SJCRH30 (cell line): ENCODE measurements at places on chromosomes 6 and 20.

DNA sequence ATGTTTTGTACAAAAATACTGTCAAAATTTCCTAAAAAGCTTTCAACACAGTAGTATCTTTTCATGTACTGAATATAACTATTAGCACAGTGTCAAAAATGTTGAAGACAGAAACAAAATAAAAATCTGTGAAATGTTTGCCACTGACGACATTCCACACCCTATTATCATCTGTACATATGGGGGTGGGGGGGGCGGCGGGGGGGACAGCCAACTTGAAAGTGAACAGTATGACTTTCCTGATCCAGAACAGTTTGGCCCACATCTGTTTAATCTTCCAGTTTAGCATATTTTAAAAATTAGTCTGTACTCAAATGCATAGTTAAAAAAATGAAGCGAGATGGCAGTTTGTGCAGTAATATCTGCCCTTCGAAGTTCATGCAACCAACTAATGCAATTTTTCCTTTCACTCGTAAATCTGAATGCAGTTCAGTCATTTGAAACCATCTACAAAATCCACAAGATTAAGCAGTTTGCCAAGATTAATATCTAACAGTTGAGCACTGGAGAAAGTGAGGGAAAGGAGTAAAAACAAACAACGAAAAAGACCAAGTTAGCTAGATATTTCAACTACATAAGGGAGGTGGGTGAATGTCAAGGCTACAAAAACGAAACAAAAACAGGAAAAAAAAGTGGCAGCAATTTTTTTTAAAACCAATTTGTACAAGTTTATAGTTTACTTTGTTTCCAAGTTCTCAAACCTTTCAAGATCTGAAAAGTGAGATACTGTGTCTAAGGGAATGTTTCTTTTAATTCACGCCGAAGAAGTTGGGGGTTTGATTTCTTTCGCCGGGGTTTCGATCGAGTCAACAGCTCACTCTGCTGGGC, 1.9 kb downstream of the CITED2 start:
- H3K27me3 ChIP-seq, result no peaks in the 10 kb centered on the region
- H3K36me3 ChIP-seq, result peaks cover 20% of the 10 kb centered on the region
- peak overlapping the region; percentile 82 for H3K4me3 ChIP-seq
- peak overlapping the region; percentile 93; the same call in 1 of the 2 replicates for H3K27ac ChIP-seq

GRCh38 chr6:2179241-2179640, 66.2 kb downstream of the GMDS start:
- DNase-seq, result no peak
- no peak overlapping the region for H3K27ac ChIP-seq
- H3K4me1 ChIP-seq, result no peaks in the 10 kb centered on the region
- no peaks in the 10 kb centered on the region for H3K27me3 ChIP-seq

DNA sequence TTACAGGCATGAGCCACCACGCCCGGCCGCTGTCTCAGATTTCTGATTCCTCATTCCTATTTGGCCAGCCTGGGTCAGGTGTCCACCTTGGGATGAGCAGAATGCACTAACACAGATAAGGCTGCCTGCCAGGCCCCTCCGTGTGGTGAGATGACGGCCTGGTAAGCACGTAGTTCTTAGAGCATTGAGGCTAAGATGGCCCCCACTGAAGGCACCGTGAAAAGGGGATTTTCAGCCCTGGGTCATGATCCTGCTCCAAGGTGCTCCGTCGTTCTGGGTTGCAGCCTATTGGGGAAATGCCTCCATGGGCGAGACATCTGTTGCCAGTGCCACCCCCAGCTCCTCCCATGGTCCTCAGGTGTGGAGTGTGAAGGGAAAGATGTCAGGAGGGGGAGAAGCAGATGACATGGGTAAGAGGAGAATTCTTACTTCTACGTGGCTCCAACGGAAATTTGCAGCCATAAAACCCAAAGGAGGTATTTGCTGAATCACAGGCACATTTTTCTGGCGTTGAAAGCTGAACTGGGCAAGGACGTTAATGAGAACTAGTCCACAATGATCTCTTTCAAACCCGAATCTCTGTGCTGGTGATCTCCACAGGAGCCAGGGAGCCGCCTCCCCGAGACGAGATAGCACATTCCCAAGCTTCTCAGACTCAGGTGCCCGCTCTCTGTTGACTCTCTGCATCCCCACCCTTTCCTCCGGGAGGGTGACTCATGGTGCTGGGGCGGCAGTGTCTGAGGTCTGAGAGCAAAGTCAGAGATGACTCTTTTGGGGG, 34.0 kb upstream of the BMP6 start:
- H3K36me3 ChIP-seq, result no peaks in the 10 kb centered on the region
- DNase-seq, result no peak
- no peaks in the 10 kb centered on the region for H3K27me3 ChIP-seq
- H3K4me1 ChIP-seq, result no peaks in the 10 kb centered on the region

DNA sequence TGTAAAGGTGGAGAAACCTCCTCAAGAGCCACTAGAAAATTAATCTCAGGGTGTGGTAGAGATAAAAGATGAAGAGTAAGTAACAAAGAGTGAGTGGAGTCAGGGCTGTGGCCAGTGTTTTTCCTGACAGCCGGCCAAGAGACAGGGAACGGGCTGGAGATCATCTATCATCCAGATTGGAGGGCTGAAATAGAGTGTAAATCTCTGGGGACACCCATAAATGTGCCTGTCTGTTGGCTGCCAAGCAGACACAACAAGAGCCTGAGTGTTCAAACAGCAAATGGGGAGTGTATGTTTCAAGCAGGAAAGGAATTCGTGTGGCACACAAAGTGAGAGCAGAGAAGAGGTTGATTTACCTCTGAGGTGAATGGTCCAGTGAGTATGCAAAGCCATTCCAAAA, 326.4 kb upstream of the KHDRBS2 start:
- no peak for DNase-seq
- H3K27ac ChIP-seq, result no peak overlapping the region
- H3K27me3 ChIP-seq, result no peaks in the 10 kb centered on the region
- H3K4me3 ChIP-seq, result no peak overlapping the region
- H3K4me1 ChIP-seq, result no peaks in the 10 kb centered on the region

- no peaks in the 10 kb centered on the region for H3K36me3 ChIP-seq
- H3K27ac ChIP-seq, result no peak overlapping the region
- H3K27me3 ChIP-seq, result no peaks in the 10 kb centered on the region
- H3K4me1 ChIP-seq, result no peaks in the 10 kb centered on the region
Observed at GRCh38 chr6:131391116-131391515, 181.9 kb upstream of the ARG1 start.

DNA sequence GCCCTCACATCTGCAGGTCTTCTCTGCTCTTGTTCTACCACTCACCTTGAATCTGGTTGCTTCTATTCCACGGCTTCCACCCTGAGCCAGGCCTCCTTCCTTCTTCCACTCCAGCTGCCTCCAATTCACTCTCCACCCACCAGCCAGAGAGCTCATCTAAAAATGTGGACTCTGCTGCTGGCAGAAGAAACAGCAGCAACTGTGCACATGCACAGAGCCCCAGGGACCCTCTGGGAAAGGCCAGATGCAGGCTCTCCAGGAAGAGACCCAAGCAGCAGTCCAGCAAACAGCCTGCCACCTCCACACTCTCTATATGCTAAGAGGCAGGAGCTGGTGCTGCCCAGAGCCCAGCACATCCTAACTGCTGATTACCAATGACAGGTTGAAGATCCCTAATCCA, 162.6 kb upstream of the TOP1 start:
- H3K4me1 ChIP-seq, result no peaks in the 10 kb centered on the region
- no peaks in the 10 kb centered on the region for H3K36me3 ChIP-seq
- H3K27me3 ChIP-seq, result peaks cover 27% of the 10 kb centered on the region; the same call in 1 of the 2 replicates

DNA sequence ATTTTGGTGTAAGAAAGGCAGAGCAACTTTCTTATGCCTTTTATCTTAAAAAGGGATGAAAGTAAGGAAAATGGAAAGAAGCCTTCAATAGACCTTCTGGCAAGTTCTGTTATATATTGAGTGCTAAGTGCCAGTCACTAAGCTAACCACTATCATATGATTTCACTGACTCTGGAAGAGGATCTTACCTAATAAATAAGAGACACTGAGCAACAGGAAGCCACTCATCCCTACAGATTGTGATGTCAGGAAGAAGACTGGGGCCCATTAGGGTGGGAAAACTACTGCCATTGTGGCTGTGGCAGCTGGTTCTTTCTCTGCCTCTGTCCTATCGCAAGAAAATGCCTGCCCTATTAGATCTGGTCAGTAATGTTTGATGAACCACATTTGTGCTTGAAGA, 89.6 kb downstream of the AIG1 start:
- H3K27me3 ChIP-seq, result no peaks in the 10 kb centered on the region
- no peaks in the 10 kb centered on the region for H3K36me3 ChIP-seq
- no peaks in the 10 kb centered on the region for H3K4me1 ChIP-seq
- H3K4me3 ChIP-seq, result no peak overlapping the region
- no peak for DNase-seq

- H3K4me1 ChIP-seq, result no peaks in the 10 kb centered on the region
- no peaks in the 10 kb centered on the region for H3K27me3 ChIP-seq
- no peak overlapping the region for H3K27ac ChIP-seq
- DNase-seq, result no peak
- no peak overlapping the region for H3K4me3 ChIP-seq
Observed at GRCh38 chr6:46502486-46503119, 11.4 kb upstream of the RCAN2 start.

DNA sequence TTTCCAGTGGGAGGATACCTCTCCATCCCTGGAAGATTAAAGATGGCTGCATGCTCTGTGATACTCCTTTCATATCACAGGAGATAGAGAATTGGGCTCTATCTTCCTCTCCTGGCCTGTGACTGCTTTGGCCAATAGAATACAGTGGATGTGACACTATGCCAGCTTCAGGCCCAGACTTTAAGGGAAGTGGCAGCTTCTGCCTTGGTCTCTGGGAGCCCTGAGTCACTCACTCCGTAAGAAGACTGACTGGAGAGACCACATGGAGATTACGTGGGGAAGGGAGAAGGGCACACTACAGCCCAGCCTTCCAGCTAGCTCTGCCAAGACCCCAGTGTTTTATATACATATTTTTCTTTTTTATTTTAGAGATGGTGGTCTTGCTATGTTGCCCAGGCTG, 10.4 kb upstream of the MMP9 start:
- H3K4me1 ChIP-seq, result no peaks in the 10 kb centered on the region
- no peak overlapping the region for H3K4me3 ChIP-seq
- no peaks in the 10 kb centered on the region for H3K36me3 ChIP-seq
- no peak for DNase-seq
- H3K27ac ChIP-seq, result no peak overlapping the region
- H3K27me3 ChIP-seq, result peaks cover 43% of the 10 kb centered on the region

GRCh38 chr6:77011929-77012545, 451.3 kb downstream of the HTR1B start:
- DNase-seq, result no peak
- no peaks in the 10 kb centered on the region for H3K36me3 ChIP-seq
- H3K4me3 ChIP-seq, result no peak overlapping the region
- H3K27me3 ChIP-seq, result no peaks in the 10 kb centered on the region
- H3K27ac ChIP-seq, result no peak overlapping the region

DNA sequence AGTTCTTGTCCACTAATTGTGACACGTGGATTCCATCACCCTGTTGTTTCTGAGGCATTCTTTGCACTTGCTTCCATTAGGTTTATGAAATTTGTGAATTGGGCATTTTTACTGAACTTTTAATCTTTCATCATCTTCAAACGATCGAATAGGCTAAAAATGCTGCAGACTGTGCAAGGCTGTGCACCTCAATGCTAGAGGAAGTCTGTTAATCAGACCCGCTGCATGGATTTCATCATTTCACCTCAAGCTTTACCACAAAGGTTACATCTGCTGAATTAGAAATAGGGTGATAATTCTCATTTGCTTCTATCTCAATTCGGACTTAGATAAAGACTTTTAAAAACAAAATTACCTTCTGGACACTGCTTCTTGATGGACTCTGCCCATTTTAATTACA, 27.8 kb upstream of the F13A1 start:
- no peak overlapping the region for H3K27ac ChIP-seq
- no peaks in the 10 kb centered on the region for H3K4me1 ChIP-seq
- H3K4me3 ChIP-seq, result no peak overlapping the region
- no peaks in the 10 kb centered on the region for H3K36me3 ChIP-seq

DNA sequence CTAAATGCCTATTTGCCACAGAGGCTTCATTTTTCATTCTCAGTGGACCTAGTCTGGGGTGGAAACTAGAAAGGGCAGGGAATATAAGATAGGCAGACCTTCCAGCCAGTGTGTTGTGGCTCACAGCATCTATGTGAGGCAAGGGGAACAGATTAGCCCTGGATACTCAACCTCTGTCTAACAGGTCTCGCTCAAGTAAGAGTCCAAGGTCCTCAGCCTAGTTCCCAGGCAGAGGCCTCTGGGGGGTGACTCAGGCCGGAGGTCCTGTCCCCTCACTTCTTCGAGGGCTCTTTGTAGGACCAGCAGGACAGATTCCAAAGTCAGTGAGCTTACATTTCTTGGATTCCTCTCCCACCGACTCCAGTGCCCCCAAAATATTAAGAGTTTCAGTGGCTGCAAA, 106.6 kb downstream of the ZMYND8 start:
- H3K4me3 ChIP-seq, result no peak overlapping the region
- H3K36me3 ChIP-seq, result peaks cover 65% of the 10 kb centered on the region
- H3K27ac ChIP-seq, result no peak overlapping the region
- H3K27me3 ChIP-seq, result no peaks in the 10 kb centered on the region
- DNase-seq, result no peak

- H3K4me3 ChIP-seq, result no peak overlapping the region
- no peaks in the 10 kb centered on the region for H3K27me3 ChIP-seq
- no peak for DNase-seq
- H3K36me3 ChIP-seq, result peaks cover 5% of the 10 kb centered on the region
Observed at GRCh38 chr20:34600892-34601653, 42.6 kb downstream of the MAP1LC3A start.

DNA sequence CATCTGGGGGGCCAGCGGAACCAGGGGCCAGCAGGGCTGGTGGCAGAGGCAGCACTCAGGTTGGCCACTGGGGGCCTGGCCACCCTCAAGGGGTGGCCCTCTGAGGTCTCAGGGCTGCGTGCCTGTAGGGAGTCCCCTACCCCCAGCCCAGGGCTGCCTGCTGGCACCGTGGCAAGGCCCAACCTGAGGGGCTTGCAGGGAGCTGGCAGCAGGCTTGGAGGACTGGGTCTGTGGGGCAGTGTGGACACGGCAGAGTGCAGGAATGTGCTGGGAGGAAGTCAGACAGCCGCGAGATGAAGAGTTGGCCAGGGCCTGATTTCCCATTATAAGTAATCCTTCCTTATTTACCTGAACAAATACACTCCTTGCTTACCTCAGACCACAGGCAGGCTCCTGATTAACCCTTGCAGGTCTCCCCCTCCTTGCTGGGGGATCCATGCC, at the start of gene SPDEF:
Gene SPDEF, minus strand, starts transcription at position 299 of the 441 bp plus-strand sequence. CDS start 11,874 bp downstream, outside the sequence.
- H3K27ac ChIP-seq, result no peak within 1 kb of the TSS
- no peaks in the 10 kb centered on the region; the same call in 1 of the 2 replicates for H3K27me3 ChIP-seq
- no peaks in the 10 kb centered on the region for H3K36me3 ChIP-seq
- H3K4me3 ChIP-seq, result no peak within 1 kb of the TSS
- DNase-seq, result no peak

DNA sequence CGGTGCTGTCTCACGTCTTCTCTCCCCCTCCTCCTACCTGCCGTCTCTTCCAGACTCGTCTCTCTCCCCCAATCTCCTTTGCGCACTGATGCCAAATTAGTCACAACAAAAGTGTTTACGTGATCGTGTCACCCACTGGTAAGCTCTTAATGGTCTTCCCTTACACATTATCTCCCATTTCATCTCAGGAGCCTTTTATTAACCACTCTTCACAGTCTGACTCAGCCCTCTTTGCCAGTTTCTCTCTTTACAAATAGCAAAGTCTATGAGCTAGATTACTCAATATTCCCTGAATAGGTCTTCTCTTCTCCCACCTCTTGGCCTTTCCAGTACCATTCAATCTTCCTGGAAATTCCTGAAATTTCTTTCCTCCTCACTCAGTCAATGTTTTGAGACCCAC, 247.0 kb downstream of the ESR1 start:
- no peaks in the 10 kb centered on the region; the same call in 1 of the 2 replicates for H3K27me3 ChIP-seq
- H3K36me3 ChIP-seq, result no peaks in the 10 kb centered on the region
- no peak for DNase-seq
